ENCODE measurements at places on chromosomes 12 and 14.

GRCh38 chr14:54173802-54174201 lies 217.2 kb upstream of the BMP4 start:
- no peak for DNase-seq
- no peaks in the 10 kb centered on the region for H3K27me3 ChIP-seq
- H3K27ac ChIP-seq = no peak overlapping the region
- H3K4me1 ChIP-seq = peaks cover 66% of the 10 kb centered on the region
- H3K36me3 ChIP-seq = no peaks in the 10 kb centered on the region

DNA sequence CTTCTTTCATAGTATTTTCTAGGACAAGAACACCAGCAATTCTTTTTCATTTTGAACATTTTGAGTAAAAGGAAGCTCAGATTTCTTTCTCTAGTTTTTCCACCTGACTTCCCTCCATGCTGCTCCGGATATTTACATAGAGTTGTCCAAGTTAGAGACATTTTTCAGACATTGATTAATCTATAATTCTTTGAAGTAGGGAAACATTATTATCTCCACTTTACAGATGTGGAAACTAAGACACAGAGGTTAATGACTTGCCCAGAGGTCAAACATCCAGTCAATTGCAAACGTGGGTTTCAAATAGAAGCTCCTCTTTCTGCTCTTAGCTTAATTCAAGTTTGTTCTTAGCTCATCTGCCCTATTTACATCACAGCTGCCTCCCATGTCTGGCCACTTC lies 138.3 kb downstream of the EGLN3 start:
- no peak overlapping the region for H3K27ac ChIP-seq
- no peaks in the 10 kb centered on the region for H3K4me1 ChIP-seq
- H3K36me3 ChIP-seq = no peaks in the 10 kb centered on the region
- no peak for DNase-seq

- no peak overlapping the region for H3K27ac ChIP-seq
- H3K36me3 ChIP-seq = no peaks in the 10 kb centered on the region
- H3K4me3 ChIP-seq = no peak overlapping the region
Observed at GRCh38 chr12:29088611-29089219, 60.4 kb upstream of the FAR2 start.

DNA sequence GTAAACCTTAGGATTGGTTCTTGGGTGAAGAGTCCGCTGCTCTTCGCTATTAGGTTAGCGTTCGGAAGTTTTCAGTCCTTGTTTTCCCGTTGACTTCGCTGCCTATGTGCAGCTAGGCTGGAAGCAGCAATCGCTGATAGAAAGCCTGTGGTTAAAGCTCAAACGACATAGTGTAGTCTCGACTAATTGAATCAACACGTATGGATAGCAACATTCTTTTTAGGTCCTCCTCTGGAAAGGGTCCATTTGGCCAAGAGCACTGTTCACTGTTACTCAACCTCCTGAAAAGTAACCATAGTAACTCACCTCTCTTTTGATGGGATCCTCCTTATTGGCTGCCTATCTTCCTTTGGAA lies 355.5 kb downstream of the SNAPC1 start:
- no peak overlapping the region for H3K4me3 ChIP-seq
- no peaks in the 10 kb centered on the region for H3K27me3 ChIP-seq
- DNase-seq = no peak
- no peaks in the 10 kb centered on the region for H3K36me3 ChIP-seq

GRCh38 chr14:67733616-67734015 lies 31.9 kb downstream of the RDH12 start:
- H3K36me3 ChIP-seq = no peaks in the 10 kb centered on the region
- H3K27me3 ChIP-seq = no peaks in the 10 kb centered on the region
- H3K4me3 ChIP-seq = no peak overlapping the region
- H3K27ac ChIP-seq = no peak overlapping the region
- no peak for DNase-seq

DNA sequence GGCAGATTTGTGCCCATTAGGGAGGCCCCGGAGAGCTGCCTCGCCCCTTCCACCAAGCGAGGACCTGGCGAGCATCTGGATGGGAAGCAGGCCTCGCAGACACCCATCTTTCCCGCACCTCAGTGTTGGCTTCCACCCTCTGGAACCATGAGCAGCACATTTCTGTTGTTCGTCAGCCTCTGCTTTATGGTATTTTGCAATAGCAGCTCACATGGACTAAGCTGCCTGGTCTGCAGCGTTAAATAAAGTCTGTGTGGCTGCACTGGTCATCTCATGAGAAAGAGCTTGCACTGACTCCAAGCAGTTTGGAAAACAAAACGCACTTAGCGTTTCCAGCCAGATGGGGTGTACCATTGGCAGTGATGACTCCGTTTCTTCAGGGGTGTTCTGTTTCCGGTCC lies 75.8 kb downstream of the GLT1D1 start:
- no peaks in the 10 kb centered on the region for H3K27me3 ChIP-seq
- no peaks in the 10 kb centered on the region for H3K4me1 ChIP-seq
- H3K27ac ChIP-seq = no peak overlapping the region
- DNase-seq = no peak
- no peaks in the 10 kb centered on the region for H3K36me3 ChIP-seq
- H3K4me3 ChIP-seq = no peak overlapping the region

- no peak overlapping the region for H3K4me3 ChIP-seq
- peaks cover 87% of the 10 kb centered on the region for H3K4me1 ChIP-seq
- H3K27me3 ChIP-seq = no peaks in the 10 kb centered on the region
- no peak overlapping the region for H3K27ac ChIP-seq
Observed at GRCh38 chr12:47721431-47721973, 3.8 kb downstream of the ENDOU start.

DNA sequence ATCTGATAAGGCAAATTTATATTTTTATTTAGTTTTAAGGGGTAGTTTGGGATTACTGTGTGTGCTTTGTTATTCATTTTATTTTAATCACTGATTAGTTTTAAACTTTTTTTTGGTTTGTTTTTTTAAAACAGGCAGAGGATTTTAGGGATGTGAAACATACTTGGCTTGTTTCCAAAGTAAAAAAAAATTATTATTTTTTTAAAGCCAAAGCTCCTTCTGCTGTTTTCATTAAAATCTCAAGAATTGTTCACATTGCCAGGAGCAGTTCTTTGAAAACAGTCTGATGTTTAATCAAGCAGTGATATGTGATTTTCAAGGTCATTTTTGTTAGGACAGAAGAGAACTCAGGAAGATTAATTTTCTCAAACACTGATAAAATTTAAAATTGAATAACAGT lies 11.2 kb downstream of the TTC8 start:
- no peaks in the 10 kb centered on the region for H3K36me3 ChIP-seq
- no peak overlapping the region for H3K4me3 ChIP-seq
- no peaks in the 10 kb centered on the region for H3K27me3 ChIP-seq
- no peak for DNase-seq
- H3K4me1 ChIP-seq = no peaks in the 10 kb centered on the region

DNA sequence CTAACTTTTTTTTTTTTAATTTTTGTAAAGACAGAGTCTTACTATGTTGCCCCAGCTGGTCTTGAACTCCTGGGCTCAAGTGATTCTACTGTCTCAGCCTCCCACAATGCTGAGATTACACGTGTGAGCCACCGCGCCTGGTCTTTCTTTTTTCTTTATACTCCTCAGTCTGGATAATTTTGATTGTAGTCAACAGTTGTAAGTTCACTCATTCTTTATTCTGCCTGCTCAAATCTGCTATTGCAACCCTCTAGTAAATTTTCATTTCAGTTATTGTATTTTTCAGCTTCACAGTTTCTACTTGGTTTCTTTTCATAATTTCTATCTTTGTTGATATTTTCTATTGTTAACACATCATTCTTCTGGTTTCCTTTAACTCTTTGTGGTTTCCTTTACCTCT lies 5.8 kb upstream of the MIS18BP1 start:
- no peaks in the 10 kb centered on the region for H3K27me3 ChIP-seq
- H3K4me3 ChIP-seq = no peak overlapping the region
- H3K36me3 ChIP-seq = no peaks in the 10 kb centered on the region
- H3K27ac ChIP-seq = no peak overlapping the region

DNA sequence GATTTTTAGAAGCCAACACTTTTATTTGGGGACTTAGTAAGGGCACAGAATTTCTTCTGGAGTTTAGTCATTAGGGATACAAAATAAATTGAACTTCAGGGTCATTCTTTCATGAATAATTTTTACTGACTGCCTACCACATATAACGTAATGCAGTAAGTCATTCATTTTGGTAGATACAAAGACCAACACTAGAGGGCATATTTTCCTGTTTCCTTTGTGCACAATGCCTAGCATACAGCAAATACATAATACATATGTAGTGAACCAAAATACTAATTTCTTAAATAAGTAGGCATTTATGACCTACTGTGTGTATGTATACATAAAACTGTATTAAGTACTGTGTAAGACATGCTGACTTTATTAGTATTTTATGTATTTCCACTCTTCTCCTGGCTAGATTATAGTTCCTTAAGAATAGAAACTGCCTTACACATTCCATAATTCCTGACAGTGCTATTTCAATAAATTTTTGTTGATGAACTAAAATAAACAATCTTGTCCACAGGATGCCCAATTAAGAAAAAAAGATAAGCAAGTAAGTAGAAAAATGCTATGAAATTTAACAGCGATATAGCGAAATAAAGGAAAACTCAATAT lies 47.9 kb downstream of the PPP1R12A start:
- no peaks in the 10 kb centered on the region for H3K36me3 ChIP-seq
- H3K27me3 ChIP-seq = no peaks in the 10 kb centered on the region
- H3K4me1 ChIP-seq = peaks cover 5% of the 10 kb centered on the region
- no peak overlapping the region for H3K27ac ChIP-seq

DNA sequence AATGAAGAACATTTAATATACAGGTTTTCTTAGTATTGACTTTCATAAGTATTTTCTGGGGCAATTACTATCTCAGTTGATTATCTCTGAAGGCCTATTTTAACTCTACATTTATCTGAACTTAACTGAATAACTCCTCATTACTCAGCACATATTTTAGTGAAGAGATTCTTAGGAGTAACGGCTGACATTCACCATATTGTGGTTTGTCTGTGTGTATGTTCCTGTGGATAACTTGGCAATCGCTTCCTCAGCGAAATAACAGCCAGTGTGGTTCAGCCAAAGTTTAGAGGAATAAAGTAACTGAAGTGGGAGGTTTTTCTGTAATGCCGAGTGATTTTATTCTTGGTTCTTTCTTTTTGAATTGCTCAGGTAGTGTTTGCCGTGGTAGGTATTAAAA lies 168.0 kb downstream of the RAD51B start:
- no peak overlapping the region for H3K4me3 ChIP-seq
- no peaks in the 10 kb centered on the region for H3K36me3 ChIP-seq
- H3K27me3 ChIP-seq = no peaks in the 10 kb centered on the region
- peak overlapping the region; percentile 61 for H3K27ac ChIP-seq

GRCh38 chr12:123101526-123101925 lies 49.4 kb downstream of the PITPNM2 start:
- no peak overlapping the region for H3K27ac ChIP-seq
- no peaks in the 10 kb centered on the region for H3K27me3 ChIP-seq
- DNase-seq = no peak
- H3K4me1 ChIP-seq = peaks cover 24% of the 10 kb centered on the region

DNA sequence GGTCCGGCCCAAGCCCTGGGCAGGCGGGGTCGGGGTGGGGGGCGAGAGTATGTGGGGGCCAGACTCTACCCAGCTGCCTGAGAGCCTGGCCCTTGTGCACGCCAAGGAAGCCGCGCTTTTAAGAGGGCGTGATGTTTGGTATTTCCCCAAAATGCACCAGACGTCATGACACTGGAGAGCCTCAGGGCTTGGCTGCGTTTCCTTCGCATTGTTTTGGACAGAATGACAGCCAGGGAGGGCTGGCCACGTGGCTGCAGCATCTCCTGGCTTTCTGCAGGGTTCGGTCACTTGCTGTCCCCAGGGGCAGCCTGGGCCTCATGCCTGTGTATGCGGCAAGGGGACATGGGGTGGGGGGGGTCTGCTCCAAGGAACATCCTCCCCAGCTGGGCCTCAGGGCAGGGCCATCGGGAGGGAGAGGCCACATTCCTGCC lies 16.1 kb upstream of the NUDT14 start:
- H3K36me3 ChIP-seq = no peaks in the 10 kb centered on the region
- H3K4me3 ChIP-seq = no peak overlapping the region
- H3K4me1 ChIP-seq = peaks cover 85% of the 10 kb centered on the region
- peak overlapping the region; percentile 80 for H3K27ac ChIP-seq
- H3K27me3 ChIP-seq = peaks cover 6% of the 10 kb centered on the region
- no peak for DNase-seq

DNA sequence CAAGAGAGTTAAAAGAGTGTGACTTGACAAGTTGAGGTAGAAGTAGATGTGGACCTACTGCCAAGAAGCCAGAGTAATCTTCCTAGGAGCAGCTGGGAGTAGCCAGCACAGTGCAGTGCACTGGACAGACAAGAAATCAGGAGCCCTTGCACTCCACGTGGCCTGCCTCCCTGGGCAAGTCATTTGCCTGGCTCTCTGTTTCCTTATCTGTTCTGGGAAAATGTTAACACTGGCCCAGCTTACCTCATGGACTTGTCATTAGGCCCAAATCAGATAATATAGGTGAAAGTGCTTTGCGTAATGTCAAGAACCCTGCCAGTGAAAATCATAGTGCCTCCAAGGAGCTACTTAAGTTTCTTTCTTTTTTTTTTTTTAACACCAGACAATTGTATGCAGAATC lies 19.2 kb downstream of the SLC7A8 start:
- no peak overlapping the region for H3K27ac ChIP-seq
- H3K36me3 ChIP-seq = no peaks in the 10 kb centered on the region
- no peak for DNase-seq
- no peak overlapping the region for H3K4me3 ChIP-seq
- peaks cover 37% of the 10 kb centered on the region for H3K4me1 ChIP-seq

DNA sequence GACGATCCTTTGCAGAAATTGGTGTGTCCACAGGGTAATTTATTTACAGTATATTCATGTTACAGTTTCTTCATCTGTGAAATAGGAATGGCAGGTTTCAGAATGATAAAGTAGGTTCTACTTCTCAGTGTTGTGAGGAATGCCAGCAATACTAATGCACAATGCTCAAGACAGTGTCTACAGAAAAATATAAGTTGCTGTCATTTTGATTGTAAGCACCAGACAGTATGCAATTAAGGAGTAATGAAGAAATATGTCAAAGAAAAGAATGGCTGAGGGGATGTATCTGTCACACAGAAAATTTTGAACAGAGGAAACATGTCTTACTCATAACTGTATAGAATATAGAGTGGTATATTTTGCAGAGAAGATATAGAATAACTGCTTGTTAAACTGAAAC lies 525.4 kb downstream of the GALC start:
- H3K4me1 ChIP-seq = no peaks in the 10 kb centered on the region
- no peak overlapping the region for H3K4me3 ChIP-seq
- no peaks in the 10 kb centered on the region for H3K36me3 ChIP-seq

GRCh38 chr12:59833408-59833807 lies 237.6 kb downstream of the SLC16A7 start:
- H3K4me1 ChIP-seq = no peaks in the 10 kb centered on the region
- H3K27me3 ChIP-seq = no peaks in the 10 kb centered on the region
- H3K36me3 ChIP-seq = no peaks in the 10 kb centered on the region
- H3K4me3 ChIP-seq = no peak overlapping the region

DNA sequence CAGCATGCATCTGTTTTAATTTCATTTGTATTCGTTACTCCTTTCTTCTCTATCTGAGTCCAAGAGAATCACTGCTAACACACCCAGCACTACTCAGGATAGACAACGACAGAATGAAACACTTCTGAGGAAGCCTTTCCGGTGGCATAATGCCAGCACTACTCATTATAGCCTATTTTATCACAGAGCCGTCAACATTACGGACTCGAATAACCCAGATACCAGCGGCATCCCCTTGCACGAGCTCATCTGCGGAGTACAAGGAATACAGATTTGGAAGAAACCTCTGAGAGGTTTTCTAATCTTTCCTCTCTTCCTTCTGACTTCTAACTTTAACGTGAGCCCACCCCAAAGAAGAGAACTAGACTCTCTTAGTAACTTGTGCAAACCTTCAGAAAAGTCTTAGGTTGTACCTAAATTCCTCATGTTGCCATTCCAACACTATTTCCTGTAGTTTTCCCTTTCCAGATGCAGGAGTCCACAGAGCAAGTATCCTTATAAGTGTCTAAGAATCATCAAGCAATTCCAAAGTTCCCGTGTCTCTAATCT lies 248.1 kb downstream of the APAF1 start:
- peaks cover 7% of the 10 kb centered on the region for H3K27me3 ChIP-seq
- H3K4me1 ChIP-seq = peaks cover 4% of the 10 kb centered on the region
- H3K36me3 ChIP-seq = no peaks in the 10 kb centered on the region
- H3K27ac ChIP-seq = no peak overlapping the region
- no peak for DNase-seq
- no peak overlapping the region for H3K4me3 ChIP-seq

Measured in esophagus squamous epithelium (tissue), 5 donors.